Bone marrow (tissue), 2 donors: ENCODE measurements at places on chromosomes 5 and 9.
A peak's percentile ranks its signal among the peaks of the same experiment; 100 is the strongest.

DNA sequence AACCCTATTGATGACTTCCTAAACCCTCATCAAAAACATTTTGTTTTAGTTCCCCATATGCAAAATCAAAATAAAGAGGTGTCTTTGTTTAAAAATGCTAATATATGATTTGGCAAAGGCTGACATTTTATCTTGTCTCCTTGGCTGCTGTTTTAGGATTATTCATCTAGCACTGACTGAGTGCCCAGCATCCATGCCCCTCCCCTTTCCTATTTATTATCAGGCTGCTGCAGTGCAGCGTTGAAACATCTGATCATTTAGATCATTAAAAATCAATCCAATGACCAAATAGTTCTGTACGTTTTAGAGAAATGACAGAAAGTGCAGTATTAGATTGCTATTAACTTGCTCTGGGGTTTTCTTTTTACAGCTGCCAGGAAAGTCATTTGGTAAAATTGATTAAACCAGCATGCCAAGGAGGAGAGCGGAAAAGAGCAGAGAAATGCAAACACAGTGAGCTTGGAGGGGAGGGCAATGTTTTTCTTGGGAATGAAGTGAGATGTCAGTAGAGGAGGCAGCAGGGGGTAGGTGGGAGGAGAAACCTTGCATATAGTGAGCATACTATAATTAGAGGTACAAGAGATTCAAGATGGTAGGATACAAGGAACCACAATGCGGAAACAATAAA is 286.3 kb downstream of the PDE4D start:
- no peak for DNase-seq

DNA sequence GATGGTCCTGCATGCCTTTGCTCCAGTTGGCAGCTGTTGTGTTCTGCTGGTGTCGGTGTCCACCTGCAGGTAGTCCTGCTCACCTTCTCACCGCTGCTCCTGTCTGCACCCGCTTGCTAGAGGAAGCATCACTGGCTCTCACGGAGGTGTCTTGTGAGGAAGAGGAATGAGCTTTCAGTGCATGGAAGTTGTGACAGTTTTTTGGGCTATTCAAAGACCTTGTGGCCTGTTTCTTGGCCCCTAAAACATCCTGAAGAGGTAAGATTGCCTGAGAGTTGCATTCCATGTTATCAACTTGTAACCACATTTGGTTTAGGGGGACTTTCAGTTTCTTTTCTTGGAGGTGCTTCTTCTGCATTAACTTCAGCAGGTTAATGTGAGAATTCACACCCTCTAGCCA is 85.6 kb downstream of the MACROH2A1 start:
- DNase-seq, result no peak

DNA sequence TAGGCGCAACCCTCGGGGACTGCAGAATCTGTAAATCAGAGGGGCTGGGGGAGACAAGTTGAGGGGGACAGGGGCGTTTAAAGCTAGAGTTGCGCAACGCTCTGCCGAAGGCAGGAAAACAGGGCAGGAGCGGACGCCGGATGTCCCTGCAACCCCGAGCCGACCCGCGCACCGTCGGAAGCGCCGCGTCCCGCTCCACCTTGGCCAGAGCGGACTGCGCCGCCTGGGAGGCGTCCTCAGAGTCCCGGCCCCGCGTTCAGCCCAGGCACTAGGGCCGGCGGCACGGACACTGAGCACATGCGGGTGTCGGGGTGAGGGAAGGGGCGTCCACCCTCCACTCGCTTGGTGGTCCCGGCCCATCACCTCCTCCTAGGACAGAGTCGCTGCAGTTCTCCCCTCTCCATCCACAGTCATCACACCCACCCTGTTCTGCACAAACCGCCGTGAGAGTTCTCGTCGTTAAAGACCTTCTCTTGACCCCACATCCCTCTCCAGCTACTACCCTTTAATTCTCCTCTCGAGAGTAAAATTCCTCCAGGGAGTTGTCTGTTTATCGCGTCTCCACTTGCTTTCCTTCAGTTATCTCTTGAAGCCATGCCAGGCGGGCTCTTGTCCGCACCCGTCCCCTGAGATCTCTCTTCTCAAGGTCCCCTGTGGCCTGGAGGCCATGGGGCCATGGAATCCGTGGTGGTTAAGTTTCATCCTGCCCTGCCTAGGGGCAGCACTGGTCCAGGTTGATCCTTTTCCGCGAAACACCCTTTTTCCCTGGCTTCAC is 796 bp upstream of the PDLIM7 start:
- no peak for DNase-seq

DNA sequence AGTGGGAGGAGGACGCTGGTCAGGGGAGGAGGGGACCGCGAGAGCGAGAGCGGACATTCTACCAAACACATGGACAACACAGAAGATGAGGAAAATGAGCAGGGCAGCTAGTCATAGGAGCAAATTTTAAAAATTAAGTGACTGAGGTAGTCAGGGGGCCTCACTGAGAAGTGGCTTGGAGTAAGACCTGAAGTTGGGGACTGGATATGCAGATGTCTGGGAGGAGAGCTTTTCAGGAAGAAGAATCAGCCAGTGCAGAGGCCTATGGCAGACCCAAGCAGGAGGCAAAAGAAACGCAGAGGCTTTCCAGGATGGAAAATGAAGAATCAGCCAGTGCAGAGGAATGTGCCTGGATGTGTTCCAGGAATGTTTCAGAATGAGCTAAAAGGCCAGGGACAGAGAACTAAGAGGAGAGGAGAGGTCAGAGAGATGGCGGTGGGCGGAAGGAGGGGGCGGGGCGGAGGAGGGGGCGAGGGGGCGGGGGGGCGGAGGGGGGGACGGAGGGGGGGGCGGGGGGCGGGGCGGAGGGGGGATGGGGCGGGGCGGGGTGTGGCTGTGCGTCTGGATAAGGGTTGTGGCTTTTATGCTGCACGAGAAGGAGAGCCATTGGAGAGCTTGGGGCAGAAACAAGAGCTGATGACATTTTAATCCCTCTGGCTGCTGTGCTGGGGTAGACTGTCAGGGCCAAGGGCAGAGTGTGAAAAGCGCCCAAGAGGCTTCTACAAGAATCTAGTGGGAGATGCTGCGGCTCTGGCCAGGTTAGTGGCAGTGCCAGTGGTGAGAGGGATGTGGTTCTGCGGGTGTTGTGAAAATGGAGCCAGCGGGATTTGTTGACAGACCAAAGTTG is 129.6 kb downstream of the KCNIP1 start:
- DNase-seq, result peak; percentile 22

- no peak for DNase-seq
These were observed 45.0 kb downstream of the DOCK8 start for GRCh38 chr9:259405-260404.
